Immature natural killer cell (primary cell): ENCODE measurements at places on chromosomes 16 and 17.
A peak's percentile ranks its signal among the peaks of the same experiment; 100 is the strongest.

- no peak for DNase-seq
These were observed 1741.2 kb downstream of the TP53TG3F start for GRCh38 chr16:35200662-35201061.

DNA sequence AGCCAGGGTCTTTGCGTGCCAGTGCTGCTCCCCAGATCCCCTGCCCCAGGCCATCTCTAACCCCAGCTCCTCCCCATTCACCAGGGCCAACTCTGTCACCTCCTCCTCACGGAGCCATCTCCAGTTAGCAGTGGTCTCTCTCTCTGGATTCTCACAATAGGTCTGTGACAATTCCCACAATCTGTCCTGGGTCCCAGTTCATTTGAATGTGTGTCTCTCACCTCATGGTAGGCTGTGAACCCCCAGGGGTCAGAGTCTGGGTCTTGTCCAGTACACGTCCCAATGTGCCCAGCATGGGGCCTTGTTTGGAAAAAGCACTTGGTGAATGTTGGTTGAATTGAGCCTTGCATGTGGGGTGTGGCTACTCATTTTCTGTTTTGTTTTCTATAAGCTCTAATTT, 205.3 kb downstream of the PHKB start:
- no peak for DNase-seq

DNA sequence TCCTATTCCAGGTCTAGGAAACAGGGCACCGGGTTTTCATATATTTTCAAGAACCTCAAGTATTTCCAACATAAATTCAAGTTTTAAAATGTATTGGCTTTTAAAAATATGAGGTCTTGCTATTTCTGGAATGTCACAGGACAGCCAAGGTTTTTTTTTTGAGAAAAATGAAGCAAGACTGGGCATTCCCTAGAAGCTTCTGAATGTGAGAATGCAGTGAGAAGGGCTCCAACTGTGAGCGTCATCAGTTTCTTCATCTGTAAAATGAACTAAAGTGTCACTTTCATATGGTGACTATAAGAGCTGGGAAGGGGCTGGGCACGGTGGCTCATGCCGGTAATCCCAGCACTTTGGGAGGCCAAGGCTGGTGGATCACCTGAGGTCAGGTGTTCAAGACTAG, 455.8 kb upstream of the MAF start:
- DNase-seq = no peak

- DNase-seq = no peak
These were observed 609.4 kb upstream of the SOX9 start for GRCh38 chr17:71511266-71511995.

DNA sequence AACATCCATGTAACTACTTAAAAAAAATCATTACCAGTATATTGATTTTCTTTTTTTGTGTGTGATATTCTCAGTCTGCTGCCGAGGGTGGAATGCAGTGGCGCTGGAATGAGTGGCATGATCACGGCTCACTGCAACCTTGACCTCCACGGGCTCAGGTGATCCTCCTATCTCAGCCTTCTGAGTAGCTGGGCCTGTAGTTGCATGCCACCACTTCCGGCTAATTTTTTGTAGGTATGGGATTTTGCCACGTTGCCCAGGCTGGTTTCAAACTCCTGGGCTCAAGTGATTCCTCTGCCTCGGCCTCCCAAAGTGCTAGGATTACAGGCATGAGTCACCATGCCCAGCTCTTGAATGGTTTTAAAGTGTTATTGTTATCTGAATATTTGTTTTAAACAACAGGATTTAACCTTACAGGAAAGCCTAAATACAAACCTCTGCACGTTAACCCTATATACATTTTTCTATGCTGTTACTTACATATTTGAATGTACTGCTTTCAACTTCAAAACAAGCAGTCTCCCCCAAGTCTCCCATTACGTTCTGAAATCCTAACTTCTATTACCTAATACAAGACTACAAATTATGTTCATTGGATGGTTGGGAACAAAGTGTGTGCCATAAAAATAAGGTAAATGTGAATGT, 61.7 kb downstream of the KPNA2 start:
- DNase-seq = no peak

GRCh38 chr17:50939795-50940684, 73.9 kb upstream of the TOB1 start:
- no peak for DNase-seq

- DNase-seq = no peak
These were observed 18.0 kb downstream of the XPO6 start for GRCh38 chr16:28193530-28194423.

GRCh38 chr16:89564476-89565255, 4.2 kb downstream of the RPL13 start:
- no peak for DNase-seq

- DNase-seq = no peak
These were observed 6.6 kb upstream of the CNGB1 start for GRCh38 chr16:57977418-57978069.

GRCh38 chr16:72036098-72036497, 18.2 kb upstream of the HP start:
- no peak for DNase-seq

- peak; percentile 26 for DNase-seq
These were observed 868 bp downstream of the MED13 start for GRCh38 chr17:62064029-62064790.

DNA sequence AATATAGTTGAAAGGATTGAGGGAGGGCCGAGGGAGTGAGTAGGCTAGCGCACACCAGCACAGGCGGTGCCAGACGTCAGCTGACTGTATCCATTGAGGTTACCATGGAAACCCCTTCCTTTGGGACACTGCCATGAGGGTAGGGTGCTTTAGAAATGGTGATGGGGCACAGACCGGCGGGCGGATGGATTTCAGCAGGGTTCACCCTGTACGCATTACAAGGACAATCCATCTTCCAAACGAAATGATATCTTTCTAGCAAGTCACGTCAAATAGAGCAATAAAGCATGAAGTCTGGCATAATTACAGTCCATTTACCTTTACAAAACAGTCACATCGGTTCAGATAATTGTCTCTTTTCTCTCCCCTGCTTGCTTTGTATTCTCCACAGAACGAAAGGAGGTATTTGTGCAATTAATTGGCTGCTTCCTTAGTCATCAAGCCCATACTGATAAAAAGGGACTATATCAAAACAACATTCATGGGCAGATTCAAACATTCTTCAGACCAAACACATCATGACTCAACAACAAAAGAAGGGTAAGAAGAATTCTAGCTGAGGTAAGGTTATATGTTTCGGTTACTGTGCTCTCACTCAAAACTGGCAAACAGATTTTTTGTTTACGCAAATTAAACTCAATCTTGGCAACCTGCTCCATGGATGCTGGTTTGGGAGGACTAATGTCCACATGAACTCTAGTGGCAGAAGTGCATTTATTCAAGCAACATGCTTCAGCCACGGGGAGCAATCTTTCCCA, 140.6 kb downstream of the CDK5R1 start:
- DNase-seq = no peak

DNA sequence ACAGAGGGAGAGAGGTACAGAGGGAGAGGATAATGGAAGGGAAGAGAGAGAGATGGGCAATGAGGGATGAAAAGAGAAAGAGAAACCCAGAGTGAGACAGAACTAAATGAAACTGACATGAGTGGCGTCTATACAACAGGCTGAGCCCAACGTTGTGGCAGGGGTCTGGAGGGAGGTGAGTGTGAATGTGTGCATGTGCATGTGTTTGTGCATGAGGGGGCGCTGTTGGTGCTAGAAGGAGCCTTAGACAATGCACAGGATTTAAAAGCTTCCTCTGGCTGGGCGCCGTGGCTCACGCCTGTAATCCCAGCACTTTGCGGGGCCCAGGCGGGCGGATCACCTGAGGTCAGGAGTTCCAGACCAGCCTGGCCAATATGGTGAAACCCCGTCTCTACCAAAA, 454.8 kb upstream of the CDH11 start:
- DNase-seq = no peak

GRCh38 chr16:5056352-5056751, 9.4 kb downstream of the C16orf89 start:
- DNase-seq = no peak

DNA sequence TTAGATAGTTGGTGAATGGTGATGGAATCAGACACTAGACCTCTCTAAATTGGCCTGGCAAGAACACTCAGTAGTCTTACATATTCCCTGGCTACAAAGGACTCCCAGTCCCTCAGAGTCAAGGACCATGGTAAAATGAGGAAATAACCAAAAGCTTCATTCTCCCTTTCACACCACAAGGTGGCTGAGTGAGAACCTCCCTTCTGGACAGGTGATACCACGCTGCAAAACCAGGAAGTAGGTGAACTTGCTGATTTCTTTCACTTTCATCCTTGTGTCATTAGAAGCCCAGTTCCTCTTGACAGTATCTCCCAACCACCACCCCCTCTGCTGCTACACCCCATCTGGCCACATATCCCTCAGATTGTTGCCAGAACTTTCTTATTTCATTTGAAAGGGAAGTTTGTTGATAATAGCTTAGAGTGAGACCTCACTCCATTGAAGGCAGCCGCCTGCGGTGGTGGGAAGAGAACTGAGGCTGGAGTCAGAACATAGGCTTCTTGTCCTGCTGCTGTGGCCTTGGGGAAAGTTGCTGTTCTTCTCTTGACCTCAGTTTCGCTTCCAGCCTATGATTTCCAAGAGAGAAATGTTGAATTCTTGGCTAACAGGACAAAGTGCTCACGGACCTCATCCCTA, 290.6 kb upstream of the CCL2 start:
- DNase-seq = peak; percentile 18

- DNase-seq = no peak
These were observed 160.7 kb downstream of the RGS9 start for GRCh38 chr17:65297916-65298315.

DNA sequence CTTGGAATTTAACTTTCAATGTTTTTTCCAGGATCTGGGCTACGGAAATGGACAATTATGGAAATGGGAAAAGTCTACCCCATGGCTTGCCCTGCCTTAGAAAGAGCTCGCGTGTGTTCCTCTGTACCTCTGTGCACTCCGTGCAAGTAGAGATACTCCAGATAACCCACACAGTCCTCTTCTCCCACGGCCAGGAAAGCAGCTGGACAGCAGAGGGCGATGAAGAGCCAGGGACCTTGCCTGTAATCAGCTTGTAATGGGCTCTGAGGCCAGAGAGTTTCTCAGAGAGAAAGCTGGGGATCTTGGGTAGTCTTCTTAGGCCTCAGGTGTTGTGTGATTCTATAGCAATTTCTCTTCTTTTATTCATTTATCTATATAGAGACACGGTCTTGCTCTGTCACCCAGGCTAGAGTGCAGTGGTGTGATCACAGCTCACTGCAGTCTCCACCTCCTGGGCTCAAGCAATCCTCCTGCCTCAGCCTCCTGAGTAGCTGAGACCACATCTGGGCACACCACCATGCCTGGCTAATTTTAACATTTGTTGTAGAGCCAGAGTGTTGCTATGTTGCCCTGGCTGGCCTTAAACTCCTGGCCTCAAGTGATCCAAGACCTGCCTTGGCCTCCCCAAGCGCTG, 2.4 kb upstream of the SOCS7 start:
- peak; percentile 78 for DNase-seq

DNA sequence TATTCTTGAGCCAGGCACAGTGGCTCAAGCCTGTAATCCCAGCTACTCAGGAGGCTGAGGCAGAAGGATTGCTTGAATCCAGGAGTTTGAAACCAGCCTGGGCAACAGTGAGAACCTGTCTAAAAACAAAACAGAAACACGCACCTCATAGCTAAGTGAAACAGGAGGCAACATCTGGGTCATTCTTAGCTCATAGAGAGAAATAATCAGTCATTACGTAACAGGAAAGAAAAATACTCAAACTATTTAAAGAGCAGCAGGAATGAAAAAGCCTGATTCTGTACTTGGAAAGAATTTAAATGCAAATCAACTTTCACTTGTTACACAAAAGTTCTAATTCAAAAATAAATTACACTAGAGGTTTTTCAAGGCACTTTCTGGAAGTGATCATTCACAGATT, 17.2 kb downstream of the CHCT1 start:
- DNase-seq = no peak

DNA sequence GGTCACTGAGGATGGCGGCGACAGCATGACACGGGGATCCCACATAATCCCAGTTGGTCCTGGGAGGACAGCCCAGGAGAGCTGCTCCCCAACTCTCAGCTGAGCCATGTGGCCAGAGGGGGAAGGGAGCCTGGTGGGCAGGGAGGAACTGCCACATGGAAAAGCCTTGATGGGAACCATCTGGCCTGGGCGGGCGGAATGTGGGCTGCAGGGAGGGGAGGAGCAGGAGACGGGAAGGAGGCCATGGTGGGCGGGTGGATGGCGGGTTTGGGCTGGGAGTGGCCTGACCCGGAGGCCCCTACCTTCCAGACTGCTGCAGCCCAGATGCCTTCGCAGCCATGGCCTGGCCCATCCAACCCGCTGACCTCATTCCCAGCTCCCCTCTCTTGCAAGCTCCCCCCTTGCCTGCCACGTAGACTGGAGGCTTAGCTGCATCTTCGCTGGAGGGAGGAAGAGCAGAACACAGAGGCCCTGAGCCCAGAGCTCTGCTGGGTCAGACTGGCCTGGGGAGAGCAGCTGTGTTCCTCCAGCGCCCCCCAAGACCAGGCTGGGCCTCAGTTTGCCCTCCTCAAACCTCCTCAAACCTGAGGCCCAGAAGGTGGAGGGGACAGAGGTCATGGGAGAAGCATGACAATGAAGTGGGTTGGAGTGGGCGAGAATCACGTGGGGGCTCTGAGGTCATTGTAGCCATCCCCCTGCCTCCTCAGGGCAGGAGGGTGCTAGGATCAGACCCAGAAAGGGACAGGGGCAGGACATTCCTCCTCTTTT, 8.2 kb upstream of the COL1A1 start:
- DNase-seq = no peak

DNA sequence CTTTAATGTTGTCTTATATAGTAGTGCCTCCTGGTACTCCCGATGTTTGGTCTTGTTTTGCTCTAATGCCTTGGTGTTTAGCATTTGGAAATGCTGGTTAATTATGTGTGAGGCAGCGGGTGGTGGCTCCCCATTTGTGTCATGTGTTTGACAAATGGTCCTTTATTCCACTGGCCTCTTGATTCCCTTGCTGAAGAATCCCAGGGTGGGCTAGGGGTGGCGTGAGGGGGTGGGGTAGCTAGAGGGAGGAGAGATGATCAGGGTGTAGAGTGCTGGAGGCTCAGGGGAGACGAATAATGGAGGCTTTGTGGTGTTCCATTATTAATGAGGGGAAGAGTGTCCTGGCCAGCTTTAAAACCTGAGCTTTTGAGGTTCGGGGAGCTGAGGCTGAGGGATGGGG, 5.4 kb downstream of the DYNLL2 start:
- DNase-seq = no peak

- DNase-seq = no peak
These were observed 796.0 kb upstream of the CDH8 start for GRCh38 chr16:62832214-62832613.
